ENCODE measurements at places on chromosomes 11 and 22. TPM values are rescaled to one million over a fixed set of nuclear protein-coding genes. Genes with fewer than 3 reads are reported as not detected.
A peak's percentile ranks its signal among the peaks of the same experiment; 100 is the strongest.

- no peak for DNase-seq
Observed at GRCh38 chr22:47046411-47047065, 284.1 kb downstream of the TBC1D22A start.

The PHRF1 gene
- total RNA-seq, result 27.6 TPM

The TXNRD2 gene
- total RNA-seq, result 16.4 TPM

The CHKA gene
- total RNA-seq, result 5.2 TPM

DNA sequence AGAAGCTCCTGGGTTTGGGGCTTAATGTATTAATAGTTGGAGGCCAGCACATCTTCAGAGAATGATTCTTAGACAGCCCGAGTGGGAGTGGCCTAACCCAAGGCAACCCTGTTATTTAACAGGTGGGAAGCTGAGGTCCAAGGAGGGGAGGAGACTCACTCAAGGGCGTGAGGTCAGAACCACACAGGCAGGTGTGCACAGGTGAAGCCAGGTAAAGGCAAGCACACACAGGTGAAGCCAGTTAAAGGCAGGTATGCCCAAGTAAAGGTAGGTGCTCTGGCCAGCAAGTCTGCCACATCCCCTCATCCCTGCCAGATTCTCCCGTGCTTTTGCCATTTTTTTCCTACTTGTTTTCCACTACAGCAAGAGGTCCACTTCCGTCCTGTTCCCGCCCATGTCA, 2.9 kb upstream of the SHANK2 start:
- DNase-seq, result no peak

DNA sequence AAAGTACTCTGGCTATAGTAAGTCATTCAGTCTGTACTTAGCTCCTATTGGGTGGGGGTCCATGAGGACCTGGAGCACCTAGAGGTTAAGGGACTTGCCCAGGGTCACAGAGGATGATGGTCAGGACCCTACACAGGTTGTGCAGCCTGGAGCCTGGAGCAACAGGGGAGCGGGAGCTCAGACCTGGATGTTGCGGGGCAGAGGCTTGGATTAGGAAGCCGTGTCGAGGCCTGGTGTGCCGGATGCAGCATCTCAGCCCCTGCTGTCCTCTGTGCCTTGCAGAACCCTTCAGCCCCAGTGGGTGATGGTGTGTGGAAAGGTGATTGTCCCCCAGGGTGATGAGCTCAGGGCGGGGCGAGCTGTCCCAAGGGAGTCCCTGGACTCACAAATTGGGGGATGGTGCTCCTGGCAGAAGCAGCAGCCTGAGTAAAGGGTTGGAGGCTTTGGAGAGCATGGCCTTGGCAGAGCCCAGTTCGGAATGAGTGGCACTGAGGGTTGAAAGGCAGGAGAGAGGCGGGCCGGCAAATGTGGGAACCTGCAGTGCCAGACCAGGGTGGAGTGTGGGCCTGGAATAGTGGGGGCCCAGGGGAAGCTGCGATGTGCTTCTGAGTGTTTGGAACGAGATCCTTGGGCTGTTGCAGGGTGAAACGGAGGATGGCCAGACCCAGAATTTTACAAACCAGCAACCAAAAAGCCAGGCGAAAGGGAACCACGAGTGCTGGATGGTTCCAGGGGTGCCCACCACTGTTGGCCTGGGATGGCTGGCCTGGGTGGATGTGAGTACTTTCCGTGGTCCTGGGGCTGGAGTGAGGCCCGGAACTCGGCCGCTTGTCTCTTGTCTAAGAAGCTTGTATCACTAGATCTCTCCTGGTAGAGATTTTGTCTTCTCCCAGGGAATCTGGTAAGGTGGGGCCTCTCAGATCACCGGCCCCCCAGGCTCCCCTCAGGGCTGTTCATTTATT, 2.9 kb downstream of the TPCN2 start:
- no peak for DNase-seq

- DNase-seq, result no peak
Observed at GRCh38 chr11:88367310-88367709, 29.8 kb upstream of the CTSC start.

- peak; percentile 2 for DNase-seq
Observed at GRCh38 chr22:17264321-17265052, 45.3 kb upstream of the ADA2 start.

DNA sequence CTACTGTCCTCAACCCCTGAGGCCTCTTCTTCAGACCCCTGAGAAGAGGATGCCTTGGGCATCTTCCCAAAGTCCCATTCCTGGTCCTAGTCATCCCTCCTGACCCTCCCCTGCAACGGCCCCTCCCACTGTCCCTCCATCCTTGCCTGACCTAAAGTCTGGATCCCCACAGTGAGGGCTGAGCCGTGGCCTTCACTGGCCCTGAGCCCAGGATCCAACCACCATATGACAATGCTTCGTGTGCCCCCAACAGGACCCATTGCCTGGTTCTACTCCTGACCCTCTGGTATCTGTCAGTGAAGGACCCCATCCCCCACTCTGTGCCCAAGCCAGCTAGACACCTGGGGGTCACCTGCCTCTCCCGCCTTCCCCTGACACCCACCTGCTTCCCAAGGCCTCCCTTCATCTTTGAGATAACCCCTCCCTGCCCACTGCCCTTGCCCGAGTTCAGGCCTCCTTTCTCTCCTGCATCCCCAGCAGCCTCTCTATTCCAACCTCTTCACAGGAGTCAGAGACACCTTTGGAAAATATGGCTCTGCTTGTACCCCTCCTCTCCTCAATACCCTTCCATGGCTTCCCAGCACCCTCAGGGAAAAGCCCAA, 48.0 kb downstream of the LRRC32 start:
- DNase-seq, result no peak

Data from fibroblast of the aortic adventitia (primary cell).